RWPE2 (cell line): ENCODE measurements at places on chromosomes 3 and 15.

- DNase-seq: peak; percentile 51
These were observed 35.6 kb upstream of the LDHAL6B start for GRCh38 chr15:59171067-59171397.

DNA sequence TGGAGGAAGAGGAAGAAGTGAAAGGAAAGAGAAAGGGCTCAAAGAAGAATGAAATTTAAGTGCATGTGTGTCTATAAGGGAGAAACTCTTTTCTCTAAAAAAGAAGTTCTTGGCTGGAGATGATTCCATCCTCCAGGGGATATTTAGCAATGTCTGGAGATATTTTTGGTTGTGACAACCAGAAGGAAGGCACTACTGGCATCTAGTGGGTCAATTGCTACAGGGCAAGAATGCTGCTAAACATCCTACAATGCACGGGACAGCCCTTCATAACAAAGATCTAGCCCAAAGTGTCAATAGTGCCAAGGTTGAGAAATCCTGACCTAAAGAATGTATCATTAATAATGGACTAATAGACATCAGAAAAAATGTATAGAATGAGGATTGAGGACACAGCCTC, 57.4 kb upstream of the ST3GAL6 start:
- DNase-seq: no peak

GRCh38 chr3:87792534-87793336, 266.1 kb downstream of the CGGBP1 start:
- DNase-seq: peak; percentile 42

DNA sequence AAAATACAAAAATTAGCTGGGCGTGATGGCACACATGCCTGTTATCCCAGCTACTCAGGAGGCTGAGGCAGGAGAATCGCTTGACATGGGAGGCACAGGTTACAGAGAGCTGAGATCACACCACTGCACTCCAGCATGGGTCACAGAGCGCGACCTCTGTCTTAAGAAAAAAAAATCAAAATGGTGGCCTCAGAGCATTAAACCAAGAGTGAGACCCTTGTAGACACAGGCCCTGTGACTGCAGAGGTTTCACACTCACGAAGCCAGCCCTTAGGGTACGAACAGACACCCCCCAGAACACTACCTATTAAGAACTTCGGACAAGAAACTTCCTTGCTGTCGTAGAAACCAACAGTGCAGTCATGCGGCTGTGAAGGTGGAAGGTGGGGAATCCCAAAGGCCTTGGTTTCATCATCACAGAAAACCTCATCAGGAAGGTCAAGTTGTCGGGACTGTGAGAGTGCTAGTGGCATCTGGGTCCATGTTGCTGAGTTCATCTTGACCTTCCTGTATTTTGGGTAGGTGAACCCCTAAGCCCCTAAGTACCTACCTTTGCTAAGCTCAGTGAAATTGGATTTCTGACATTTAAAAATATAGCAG, 4.8 kb upstream of the PDE8A start:
- DNase-seq: no peak

DNA sequence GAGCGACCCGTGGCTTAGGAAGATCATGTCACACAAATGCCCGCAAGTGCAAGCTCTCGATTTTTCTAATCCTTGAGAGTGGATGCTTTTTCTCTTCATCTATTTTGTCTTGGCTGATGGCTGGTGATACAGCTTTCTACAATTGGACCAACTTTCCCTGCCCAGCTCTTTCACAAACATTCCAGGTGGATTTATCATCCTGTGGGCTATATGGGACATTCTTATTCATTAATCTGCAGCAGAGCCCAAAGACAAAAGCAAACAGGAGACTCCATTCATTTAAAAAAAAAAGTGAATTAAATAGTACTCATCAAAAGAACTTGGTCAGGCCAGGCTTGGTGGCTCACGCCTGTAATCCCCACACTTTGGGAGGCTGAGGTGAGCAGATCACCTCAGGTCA, 14.2 kb upstream of the TSEN2 start:
- DNase-seq: no peak

DNA sequence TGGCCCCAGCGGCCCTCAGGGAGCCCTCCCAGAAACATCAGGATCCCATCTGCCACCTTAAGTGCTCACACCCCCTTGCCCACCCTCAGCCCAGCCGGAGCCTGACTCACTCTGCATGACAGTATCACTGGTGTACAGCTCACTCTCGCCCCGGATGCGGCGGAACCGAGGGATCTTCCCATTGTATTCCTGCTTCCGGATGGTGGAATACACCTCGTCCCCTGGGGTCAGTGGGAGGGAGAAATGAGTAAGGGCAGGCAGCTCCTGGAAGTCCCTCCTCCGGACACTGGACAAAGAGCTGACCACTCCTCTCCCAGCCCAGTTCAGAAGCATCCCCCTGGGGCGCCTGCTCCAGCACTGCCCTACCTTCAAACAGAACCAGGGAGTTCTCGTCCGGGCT, 16.5 kb downstream of the SEMA7A start:
- peak; percentile 93 for DNase-seq

GRCh38 chr15:58410353-58410752, 21.4 kb upstream of the LIPC start:
- no peak for DNase-seq

- no peak for DNase-seq
These were observed 318.6 kb downstream of the SUCLG2 start for GRCh38 chr3:67335813-67336212.
